ENCODE measurements at places on chromosomes 4 and X.

DNA sequence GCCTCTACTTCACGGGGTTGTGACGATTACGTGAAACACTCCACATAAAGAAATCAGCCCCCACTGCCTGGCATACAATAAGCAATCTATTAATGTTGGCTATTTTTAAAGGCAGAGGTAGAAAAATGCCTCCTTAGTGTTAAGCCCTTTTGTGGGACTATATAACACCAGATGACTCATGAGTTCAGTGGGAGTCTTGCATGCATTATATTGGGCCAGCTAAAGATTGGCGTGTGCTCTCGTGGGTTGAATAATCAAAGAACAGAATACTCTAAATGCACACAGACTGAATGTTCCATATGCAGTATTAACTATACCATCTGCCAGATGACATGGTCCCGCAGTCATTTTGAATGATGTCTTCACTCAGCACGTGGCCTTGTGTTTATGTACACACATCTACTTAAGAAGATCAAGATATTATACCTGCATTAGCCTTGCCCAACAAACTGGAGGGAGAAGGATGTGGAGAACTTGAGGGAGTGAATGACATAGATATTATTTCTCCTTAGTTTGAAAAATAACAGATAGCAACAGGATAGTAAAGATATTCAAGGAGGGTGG lies 85.0 kb upstream of the MYOZ2 start:
- DNase-seq, result no peak

DNA sequence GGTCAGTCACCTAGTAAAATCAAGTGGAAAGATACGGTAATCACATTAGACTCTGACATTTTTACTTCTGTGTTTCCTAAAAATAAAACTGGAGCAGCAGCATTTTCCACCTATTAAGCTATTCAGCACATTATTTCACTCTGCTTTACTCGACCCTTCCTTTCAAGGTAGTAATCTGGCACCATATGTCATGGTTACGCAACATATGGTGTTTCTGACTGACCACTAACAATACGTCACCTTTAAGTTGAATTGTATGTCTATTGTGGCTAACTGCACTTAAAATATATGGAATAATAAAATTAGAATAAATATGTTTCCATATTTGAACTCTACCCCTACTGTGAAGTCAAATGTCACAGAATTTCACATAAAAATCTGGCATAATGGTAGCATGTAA lies 168.8 kb downstream of the CDS1 start:
- no peak for DNase-seq

DNA sequence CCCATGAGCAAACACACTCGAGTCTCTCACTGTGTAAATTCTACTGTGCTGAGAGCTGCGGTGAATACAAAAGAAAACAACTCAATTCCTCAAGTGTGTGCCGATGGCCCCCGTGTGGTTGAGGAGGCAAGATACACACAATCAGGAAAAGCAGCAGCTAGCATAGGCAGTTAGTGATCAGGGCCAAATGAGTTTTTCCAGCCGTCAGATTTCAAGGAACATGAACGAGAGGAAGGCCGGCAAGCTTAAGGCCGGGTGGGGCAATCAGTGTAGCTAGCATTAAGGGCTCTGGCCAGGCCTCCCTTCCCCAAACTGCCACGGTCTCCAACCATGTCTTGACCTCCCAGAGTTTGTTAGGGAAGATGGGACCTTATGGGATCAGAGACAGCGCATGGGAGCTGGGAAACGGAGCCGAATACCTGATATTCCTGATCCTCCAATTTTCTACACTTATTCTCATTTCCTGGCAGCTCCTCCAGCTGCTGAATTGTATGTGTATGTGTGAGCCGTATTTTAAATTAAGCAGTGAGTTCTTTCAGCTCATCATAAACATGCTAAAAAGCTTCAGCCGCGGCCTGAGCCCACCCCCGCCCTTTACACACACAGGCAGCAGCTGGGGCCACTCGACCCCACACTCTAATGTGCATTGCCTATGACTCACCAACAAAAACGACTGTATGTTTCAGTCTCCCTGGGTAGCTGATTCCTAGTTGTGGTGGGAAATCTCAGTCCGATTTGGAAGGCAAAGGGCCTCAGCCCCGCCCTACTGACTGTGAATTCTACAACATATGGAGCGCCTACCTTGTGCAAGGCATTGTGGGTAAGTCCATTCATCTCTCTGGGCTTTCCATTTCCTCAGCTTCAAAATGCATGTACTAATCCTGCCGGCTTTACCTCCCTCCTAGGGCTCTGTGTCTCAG lies 59.9 kb downstream of the RTL9 start:
- DNase-seq, result no peak

DNA sequence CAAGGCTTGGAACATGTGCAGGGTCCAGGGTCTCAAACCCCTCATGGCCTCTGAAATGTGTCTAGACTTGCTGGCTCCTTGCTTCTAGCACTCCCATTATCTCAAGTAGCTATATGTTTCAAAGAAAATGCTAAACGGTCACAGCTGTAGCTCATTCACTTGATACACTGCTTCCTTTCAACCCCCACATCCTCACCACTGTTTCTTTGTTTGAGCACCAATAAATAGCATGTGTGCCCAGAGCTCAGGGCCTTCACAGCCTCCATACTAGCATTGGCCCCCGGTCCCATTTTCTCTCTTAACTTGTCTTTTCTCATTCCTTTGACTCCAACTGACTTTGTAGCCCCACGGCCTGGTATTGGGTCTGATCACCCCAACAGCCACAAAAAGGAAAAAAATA lies 801.8 kb downstream of the STIM2 start:
- no peak for DNase-seq

All from RWPE1 (cell line).